ENCODE measurements at places on chromosomes 2 and 18.

GRCh38 chr2:241774419-241775222, 2.0 kb upstream of the GAL3ST2 start:
- no peak for DNase-seq

- no peak for DNase-seq
Observed at GRCh38 chr2:218788529-218789255, 6.7 kb downstream of the CYP27A1 start.

DNA sequence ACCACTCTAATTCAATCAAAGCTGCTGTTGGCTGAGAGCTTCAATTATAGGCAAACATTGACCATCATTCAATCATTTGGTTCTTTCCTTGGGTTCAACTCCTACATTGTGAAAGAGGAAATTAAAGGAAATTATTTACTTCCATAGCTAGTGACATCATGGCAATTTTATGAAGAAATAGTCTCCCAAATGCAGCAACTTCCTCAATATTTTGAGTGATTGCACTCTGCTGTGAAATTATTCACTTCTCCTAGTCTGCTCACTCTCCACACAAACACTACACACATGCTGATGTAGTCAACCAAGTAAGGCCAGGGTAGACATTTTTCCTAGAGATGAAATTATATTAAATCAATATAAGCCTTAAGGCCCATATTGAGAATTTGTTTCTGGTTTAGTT, 86.7 kb upstream of the NCKAP5 start:
- no peak for DNase-seq

GRCh38 chr2:105840933-105841332, 96.2 kb downstream of the NCK2 start:
- DNase-seq: no peak

DNA sequence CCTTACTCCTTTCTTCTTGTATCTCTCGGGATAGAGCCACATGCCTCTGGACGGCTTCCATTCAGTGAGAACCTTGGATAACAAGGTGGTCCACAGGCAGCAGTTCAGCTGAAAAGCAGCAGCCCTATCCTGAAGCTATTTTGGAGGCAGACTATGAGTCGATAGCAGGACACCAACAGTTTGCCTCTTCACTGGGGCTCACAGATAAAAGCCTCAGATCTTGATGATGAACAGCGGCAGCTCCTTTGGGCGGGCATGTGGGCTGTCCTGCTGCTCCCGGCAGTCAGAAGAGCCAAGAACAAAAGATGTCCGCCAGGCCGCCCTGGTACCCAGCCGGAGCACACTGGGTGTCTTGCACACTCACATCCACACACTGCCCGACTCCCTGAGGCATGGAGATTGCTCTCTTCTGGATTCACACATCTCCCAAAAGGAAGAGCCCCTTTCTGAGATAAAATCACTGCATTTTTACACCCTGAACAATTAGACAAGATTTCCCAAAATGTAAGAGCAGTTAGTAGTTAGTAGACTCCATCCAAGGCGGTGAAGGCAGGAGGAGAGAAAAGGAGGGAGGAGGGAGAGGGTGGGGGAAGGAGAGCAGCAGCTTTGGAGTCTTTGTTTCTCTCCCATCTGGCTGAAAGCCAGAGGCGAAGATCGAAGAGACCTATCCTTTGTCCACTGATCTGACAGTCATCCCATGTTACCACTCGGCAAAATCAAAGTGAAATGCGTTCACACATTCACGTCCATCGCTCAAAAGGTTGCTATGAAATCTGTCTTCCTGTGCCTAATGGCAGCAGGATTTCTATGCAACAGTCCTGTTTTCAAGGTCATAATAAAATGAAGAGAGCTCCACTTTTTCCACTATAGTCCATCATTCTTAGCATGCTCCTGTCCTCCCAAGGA, 90.1 kb upstream of the KLF7 start:
- DNase-seq: peak; percentile 19

- no peak for DNase-seq
Observed at GRCh38 chr18:38453880-38454279, 888.3 kb upstream of the CELF4 start.

GRCh38 chr2:148814860-148815419, 60.1 kb upstream of the KIF5C start:
- DNase-seq: no peak

- no peak for DNase-seq
Observed at GRCh38 chr2:8581234-8581561, 100.7 kb upstream of the ID2 start.

DNA sequence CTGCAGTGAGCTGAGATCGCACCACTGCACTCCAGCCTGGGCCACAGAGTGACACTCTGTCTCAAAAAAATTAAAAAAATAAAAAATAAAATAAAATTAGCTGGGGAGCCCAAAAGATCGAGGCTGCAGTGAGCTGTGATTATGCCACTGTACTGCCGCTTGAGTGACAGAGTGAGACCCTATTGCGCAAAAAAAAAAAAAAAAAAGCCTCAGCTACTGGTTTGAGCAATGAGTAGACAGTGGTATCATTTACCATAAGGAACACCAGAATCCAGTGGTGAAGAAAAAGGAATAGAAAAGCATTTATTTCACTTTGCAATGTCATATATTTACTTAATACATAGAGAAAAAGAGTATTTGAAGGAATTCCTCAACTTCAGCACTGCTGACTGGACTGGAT, 3.0 kb downstream of the SAP130 start:
- DNase-seq: no peak

DNA sequence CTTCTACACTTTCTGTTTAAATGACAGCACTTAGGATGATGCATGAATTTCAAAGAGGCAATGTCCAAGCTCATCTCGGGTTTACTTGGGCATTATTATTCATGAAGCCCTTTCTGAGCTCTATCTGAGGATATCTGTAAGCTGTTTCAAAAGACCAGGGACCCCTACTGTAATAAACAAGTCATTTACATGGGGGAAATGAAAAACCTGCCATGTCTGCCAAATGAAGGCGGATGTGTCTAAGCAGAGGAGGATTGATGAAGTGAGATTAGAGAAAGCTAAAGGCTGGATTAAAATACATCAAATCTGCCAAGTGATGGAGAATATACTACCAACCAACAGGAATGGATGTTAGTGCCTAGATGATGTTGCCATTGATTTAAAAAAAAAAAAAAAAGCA, 64.5 kb downstream of the SUCLG1 start:
- DNase-seq: no peak

DNA sequence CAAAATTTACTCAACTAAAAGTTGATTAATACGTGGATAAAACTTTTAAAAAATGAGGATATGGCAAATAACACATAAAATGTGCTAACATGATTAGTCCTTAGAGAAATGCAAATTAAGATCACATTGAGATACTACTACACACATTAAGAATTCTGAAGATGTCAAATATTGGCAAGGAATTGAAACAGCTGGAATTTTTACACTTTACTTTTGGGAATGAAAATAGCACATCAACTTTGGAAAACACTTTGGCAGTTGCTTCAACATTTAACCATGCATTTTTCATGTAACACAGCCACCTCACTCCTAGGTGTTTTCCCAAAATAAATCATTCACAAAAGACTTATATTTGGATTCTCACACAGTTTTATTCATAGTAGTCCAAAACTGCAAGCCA, 687.9 kb upstream of the SETBP1 start:
- DNase-seq: no peak

DNA sequence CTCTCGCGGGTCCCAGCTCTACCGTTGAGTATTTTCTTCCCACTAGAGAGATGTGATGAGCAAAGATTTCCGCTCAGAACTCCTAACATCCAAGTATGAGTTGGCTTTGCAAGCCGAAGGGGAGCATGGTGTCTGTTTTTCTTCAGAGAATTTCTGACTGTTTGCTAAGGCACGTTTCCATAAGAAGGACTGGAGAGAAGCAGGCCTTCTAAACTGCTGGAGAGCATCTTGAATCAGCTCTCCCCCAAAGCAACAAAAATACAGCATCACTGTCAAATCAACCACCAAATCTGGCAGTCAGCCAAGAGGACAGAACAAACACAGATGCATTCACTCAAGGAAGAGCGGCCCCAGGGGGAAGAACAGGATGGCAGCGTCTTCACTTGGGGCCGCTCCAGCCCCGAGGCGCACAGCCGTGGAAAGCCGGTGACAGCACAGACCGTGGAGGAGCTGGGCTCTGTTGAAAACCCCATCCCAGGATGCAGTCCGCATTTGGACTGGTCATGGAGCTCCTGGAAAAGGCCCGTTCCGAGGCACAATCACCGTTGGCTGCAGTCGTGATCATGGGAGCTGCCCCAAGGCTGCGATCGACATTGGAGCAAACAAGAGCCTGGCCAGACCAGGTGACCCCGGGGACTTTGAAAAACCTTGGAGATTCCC, 101.4 kb downstream of the NFATC1 start:
- DNase-seq: peak; percentile 24

GRCh38 chr2:60148716-60149115, 404.7 kb downstream of the BCL11A start:
- no peak for DNase-seq

DNA sequence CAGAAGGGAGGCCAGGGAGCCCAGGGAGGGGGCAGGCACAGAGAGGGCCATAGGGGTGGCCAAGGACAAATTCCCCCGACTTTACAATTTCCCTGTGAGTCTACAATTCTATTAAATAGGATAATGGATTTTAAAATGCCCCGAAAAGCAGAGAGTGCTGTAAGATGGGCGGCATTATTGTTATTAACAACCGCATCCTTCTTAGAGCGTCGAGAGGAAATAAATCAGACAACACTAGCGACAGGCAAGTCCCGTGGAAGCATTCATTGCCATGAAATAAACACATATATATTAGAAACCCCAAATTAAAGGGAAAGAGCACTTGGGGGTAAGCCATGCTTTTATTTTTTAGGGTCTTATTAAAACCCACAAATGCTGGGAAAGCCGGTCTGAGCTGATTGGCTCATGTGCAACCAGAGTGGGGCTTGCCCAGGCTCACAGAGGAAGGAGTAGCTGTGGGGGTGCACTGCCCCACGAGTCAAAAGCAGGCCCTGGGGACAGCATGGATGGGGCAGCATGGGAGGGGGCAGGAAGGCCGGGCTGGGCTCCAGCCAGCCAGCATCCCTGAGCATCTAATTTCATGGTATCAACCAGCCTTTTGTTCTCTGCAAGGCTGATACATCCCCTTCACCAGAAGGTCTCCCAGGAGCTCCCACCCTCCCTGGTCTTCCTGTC, 187.1 kb downstream of the CELF4 start:
- DNase-seq: no peak

DNA sequence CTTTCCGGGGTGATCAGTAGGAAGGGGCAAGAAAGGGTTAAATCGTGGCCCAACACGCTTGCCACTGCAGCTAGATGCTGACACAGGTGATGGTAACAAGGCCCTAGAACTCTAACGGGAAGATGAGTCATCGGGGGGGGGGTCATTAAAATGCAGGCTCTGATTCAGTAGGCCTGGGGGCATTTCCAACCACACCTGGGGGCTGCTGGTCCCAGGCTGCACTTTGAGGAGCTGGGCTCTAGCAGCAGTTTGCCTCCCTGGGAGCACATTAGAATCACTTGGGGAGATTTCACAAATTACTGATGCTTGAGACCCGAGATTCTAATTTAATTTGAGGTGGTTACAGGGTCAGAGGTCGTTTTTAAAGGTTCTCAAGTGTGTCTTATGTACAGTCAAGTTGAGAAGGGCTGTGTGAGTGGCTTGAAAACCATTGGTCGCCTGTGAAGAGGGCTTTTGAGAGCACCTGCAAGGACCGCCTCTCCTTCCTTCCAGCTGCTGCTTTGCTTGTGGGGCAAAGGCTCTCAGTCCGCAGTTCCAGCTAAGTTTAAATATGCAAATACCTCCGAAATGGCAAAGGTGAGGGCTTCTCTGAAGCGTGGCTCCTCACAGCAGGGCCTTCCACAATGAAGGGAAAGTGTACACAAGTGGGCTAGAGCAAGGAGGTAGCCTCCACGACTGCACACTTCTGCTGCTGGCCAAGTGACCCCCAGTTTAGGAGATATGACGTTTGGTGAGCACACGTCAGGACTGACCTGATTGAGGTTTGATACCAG, 128.0 kb upstream of the MSH6 start:
- DNase-seq: no peak

GRCh38 chr2:24824071-24824588, 30.9 kb downstream of the CENPO start:
- peak; percentile 10 for DNase-seq

GRCh38 chr2:60353406-60353800, 200.1 kb downstream of the BCL11A start:
- no peak for DNase-seq

- DNase-seq: no peak
Observed at GRCh38 chr2:154291511-154291910, 407.0 kb upstream of the KCNJ3 start.

DNA sequence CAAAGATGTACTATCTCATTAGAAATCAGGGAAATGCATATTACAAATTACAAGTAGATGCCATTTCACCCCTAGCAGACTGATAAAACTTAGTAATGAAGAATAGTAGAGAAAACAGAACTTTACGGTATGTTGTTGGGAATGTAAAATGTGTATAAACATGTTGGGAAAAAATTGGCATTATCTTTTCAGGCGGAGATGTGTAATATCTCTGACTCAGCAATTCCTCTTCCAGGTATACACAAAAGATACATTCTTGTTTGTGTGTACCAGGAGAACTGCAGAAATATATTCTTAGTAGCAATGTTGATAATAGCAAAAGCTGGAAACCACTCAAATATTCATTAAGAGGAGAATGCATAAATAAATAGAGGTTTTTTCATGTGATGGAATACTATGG, 204.5 kb downstream of the LPIN1 start:
- DNase-seq: no peak

DNA sequence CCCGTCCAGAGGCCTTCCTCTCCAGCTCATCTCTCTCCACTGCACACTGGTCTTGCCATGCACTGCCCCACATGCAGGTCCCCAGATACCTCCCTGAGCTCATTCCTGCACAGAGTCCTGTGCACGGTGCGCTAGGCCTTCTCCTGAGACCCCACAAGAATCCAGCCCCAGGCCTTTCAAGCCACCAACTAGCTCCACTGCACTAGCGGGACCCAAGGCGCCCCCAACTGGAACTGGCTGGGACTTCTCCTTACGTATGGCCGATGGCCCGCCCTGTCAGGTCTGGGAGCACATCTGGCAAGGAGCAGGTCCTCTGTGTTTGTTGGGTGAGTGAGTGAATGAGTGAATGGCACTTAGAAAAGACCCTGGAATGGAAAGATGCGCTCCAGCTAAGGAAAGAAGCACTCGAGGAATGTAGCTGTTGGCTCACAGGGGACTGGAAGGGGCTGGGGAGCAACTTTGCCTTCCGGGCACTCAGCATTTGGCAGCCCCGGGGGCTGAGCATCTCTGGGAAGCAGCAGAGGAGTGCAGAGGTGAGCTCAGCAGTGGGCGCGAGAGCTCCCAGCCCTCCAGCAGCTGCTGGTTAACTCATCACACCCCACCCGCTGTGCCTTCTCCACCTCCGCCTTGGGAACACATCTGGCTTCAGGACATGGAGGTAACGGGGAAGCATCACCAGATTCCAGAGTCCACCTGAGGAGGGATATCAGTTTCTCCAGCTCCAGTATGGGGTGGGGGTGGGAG, 223.1 kb downstream of the GLI2 start:
- no peak for DNase-seq

GRCh38 chr18:74498712-74499627, 2.8 kb downstream of the CNDP2 start:
- DNase-seq: peak; percentile 65

DNA sequence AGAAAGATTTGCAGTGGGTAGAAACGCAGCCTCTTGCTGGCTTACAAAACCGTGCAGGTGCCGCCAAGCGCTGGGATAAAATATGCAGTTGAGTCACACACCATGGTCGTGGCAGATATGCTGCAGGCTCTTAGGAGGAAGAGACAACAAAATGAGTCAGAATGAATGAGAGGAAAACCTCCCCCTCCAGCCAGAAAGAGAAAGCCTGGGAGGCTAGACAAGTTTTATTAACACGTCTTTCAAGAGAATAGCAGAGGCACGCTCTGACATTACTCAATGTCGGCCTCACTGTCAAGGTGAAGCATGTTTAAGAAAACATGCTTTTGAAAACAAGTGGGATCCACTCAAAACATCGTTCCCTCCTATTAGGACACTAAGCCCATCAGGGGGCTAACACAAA, 37.1 kb upstream of the ZCCHC2 start:
- DNase-seq: no peak

Measured in dorsolateral prefrontal cortex (tissue), 122 donors.